ENCODE measurements at places on chromosomes 4 and X.

DNA sequence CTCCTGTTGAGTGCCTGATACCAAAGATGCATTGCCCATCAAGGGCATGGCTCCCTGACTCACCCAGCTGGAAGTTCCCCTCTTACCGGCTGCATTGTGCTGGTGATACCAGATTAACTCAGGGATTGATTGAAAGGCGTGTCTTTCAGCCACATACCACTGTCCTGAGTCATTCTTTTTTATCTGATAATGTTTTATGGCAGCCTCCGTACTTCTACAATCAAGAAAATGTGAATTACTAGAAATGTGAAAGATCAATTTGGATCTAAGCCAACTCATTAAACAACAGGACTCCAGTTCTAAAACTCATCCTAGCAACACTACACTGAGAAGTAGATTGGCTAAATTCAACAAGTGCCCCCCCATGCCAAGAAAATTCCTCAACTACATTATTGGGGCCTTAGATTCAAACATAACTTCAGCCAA is 40.0 kb downstream of the TXK start:
- DNase-seq, result no peak
- no peaks in the 10 kb centered on the region for H3K36me3 ChIP-seq
- no peaks in the 10 kb centered on the region for H3K4me1 ChIP-seq
- no peak overlapping the region for H3K4me3 ChIP-seq
- no peaks in the 10 kb centered on the region for H3K27me3 ChIP-seq

DNA sequence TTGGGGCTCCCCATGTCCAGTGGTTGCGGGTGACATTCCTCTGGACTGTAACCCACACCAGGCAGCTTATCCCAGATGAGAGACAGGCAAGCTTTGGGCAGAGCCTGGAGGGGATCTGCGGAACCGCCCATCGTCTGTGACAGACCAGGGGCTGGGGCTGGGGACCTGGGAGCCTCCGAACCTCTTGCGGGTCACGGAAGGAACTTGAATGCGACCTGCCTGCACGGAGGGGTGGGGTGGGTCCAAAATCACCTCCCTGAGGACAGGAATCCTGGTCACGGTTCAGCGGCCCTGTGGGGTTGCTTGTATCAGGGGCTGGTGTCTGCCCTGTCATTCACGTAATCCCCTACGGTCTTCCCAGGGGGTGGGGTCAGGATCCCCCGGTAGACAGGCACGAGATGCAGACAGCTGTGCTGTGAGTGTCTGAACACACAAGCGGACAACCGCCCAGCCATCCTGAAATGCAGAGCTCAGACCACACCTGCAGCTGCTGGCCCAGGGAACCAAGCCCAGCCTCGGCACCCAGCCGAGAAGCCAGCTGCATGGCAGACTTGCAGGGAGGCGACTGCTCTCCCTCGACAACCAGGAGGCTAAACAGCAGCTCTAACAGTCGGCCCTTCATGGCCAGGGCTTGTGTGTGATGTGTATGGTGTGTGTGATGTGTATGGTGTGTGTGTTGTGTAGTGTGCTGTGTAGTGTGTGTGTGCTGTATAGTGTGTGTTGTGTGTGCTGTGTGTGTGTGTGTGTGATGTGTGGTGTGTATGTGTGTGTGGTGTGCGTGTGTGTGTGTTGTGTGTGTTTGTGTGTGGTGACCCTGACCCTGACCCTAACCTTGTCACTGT is 105.9 kb upstream of the ADRA2C start:
- 0 out of 2 replicates have a peak, but pooled peaks cover 2% of the 10 kb centered on the region for H3K4me1 ChIP-seq
- no peak overlapping the region for H3K27ac ChIP-seq
- no peak for DNase-seq
- H3K4me3 ChIP-seq, result no peak overlapping the region
- no peaks in the 10 kb centered on the region for H3K36me3 ChIP-seq

GRCh38 chr4:153241970-153242838 is 38.0 kb downstream of the TRIM2 start:
- peaks cover 2% of the 10 kb centered on the region for H3K36me3 ChIP-seq
- H3K27ac ChIP-seq, result peak overlapping the region; percentile 43
- no peaks in the 10 kb centered on the region for H3K27me3 ChIP-seq
- DNase-seq, result no peak
- H3K4me1 ChIP-seq, result peaks cover 11% of the 10 kb centered on the region

DNA sequence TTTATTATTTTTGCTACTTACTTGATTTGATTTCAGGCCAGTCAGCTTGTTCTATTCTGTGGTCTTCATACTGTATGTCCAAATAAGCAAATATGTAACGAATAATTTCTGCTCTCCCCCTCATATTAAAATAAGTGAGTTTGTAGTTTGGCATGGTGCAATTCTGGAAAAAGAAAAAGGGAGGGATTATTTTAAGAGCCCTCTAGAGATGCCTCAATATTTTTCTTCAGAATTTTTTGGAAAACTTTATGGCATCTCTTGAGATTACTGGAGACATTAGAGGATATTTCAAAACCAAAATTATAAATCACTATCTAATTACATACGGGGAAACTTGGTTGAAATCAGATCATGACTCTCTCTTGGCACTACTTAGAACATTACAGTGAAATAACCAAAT is 8.2 kb downstream of the HPGDS start:
- H3K27me3 ChIP-seq, result no peaks in the 10 kb centered on the region
- DNase-seq, result no peak
- H3K4me3 ChIP-seq, result no peak overlapping the region
- no peak overlapping the region for H3K27ac ChIP-seq

DNA sequence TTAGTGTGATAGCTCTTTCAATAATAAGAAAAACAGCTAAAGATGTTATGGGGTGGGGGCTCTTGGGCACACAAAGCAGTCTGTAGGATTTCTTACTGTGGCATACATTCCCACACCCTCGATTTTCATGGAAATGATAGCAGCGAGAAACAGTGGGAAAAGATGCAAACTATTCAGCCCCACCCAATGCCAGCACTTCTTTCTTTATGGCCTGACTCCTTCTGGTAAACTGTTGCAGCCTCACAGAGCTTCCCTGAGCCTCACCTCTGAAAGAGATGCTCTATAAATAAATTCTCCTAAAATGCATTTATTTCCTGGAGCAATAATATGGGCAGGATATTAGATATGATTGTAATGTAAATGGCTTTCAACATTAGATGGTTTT is 910 bp downstream of the ANK2 start:
- no peaks in the 10 kb centered on the region for H3K36me3 ChIP-seq
- no peak overlapping the region for H3K4me3 ChIP-seq
- peak overlapping the region; percentile 22 for H3K27ac ChIP-seq
- no peaks in the 10 kb centered on the region for H3K27me3 ChIP-seq
- DNase-seq, result no peak
- peaks cover 6% of the 10 kb centered on the region for H3K4me1 ChIP-seq

DNA sequence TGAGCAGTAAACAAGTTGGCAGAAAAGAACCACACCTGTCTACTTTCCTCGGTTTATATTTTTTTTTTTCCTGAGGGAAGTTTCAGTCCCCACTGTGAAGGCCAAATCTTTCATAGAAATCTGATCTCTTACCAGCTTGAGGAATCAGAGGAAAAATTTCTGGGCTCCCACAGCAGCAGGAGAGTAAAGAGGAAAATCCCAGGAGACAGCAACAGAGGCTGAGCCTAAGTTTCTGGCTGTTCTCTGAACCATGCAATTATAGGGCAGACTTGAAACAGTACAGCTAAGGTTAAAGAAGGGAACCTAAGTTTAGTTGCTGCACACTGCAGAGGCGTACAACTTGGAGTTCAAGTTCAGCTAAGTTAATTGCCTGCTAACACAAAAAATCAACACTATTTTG is 1090.9 kb upstream of the INTU start:
- H3K27me3 ChIP-seq, result no peaks in the 10 kb centered on the region
- no peaks in the 10 kb centered on the region for H3K4me1 ChIP-seq
- no peak overlapping the region for H3K4me3 ChIP-seq

- DNase-seq, result no peak
- H3K4me1 ChIP-seq, result no peaks in the 10 kb centered on the region
- peak overlapping the region; percentile 51 for H3K27ac ChIP-seq
- peaks cover 8% of the 10 kb centered on the region for H3K36me3 ChIP-seq
- H3K27me3 ChIP-seq, result no peaks in the 10 kb centered on the region
Measured at GRCh38 chr4:139050446-139050845, 34.9 kb downstream of the NOCT start.
